ENCODE measurements at places on chromosomes 6 and 20. TPM values are rescaled to one million over a fixed set of nuclear protein-coding genes. Genes with fewer than 3 reads are reported as not detected.

DNA sequence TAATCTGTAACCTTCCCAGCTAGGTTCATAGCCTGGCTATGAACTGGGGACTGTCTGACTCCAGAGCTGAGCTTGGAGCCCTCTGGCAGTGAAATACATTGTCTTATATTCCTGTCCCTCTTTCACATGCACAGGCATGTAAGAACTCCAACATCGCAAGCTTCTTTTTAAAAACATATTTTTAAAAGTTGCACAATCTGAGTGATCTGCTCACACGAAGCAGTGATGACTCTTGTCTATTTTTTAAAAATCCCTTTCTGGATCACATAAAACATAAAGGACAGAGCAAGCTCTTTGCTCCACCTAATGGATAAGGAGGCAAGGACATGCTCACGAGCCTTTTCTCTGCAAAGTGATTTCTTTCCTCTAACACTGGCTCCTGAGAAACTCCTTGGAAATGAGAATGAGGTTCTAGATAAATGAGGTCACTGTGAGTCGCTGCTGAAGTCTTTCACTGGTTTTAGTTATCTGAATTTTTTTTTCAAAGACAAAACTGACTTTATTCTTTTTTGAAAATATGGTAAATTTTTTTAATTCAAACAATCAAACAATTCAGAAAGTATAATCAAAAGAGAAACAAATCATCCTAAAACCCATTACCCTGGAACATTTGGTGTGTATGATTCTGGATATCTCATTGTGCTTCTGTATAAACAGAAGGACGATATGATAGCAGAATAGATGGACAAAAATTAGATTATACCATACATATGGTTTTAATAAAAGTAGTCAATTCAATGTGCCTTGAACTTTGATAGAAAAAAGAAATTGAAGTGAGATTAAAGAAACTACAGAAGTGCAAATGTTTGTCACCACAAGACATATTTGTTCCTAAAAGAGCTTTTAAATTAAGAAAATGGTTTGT, 30.8 kb downstream of the IL20RA start:
- DNase-seq: no peak

The MCHR2 gene
- not detected for total RNA-seq

DNA sequence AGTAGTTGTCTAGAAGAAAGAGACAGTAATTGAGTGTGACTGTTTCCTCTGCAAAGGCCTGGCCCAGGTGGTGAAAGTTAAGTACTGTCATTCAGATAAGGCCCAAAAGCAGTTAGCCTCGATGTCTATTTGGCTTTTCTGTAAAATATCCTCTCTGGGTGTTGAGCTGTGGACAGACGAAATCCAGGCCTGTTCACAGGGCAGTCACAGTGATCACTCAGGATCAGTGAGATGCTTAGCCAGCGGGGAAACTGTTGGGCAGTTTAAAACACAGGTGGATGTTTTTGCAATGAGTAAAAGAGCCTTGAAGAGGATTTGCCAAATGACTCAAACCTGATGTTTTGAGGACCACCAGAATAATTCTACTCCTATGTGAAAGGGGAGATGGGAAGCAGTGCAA, 22.0 kb upstream of the PRDM1 start:
- DNase-seq: no peak

DNA sequence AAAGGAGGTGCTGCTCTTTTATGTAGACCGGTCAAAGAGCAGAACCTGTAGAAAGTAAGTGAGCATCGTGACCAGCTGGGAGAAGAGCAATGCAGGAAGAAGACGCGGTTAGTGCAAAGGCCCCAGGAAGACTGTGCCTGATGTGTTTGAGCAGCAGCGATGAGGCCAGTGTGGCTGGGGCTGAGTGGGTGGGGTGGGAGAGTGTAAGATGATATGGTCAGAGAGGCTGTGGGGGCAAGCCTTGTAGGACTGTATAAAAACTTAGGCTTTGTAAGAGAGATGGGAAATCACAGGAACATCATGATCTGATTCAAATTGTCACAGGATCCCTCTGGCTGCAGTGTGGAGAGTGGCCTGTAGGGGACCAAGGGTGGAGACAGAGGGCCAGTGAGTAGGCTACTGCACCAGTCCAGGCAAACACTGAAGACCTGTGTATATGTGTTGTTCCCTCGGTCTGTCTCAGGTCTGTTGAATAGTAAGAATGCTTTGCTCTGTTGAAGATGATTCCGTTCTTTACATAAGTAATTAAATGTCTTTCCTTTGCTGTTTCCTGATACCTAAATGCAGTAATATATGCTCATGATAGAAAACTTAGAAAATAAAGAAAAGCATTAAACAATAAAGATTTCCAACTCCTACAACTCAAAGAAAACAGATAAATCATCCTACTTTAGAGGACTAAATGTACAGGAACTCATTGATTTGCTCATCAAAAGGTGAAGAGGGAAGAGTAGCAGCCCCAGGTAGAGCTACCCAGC, 23.6 kb upstream of the WFDC2 start:
- no peak for DNase-seq

DNA sequence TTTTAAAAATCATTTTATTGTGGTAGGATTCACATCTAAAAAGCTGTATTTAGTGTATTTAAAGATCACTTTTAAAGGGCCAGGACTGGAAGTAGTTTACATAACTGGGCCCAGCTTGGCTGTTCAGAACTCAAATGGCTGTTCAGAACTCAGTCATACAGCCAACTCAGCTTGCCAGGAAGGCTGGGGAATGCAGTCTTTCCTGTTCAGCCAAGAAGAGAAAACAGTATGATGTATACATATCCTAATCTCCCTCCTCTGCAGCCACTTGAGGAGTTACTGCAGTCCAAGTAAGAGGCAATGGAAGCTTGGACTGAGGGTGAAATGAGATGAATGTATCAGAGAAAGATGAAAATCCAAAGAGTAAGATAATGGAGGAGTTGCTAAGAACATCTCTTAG, 24.6 kb downstream of the DSTN start:
- peak; percentile 74 for DNase-seq

The TUBE1 gene
- total RNA-seq: 40.5 TPM

DNA sequence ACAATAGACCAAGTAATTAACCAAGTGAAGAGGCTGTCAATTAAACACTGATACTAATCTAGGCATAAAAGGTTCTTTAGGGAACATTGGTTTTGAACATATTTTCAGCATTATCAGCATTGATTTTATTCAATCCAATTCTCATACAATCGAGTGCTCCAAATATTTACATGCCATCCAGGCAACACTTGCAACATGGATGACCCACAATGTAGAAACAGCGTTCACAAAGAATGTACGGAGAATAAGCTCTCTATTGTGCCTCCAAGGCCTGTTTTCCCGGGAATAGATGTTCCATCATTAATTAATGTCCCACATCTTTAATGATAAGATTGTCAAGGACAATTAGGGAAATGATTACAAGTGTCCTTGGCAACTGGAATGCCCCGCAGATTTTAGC, 117.4 kb downstream of the RFX6 start:
- no peak for DNase-seq

GRCh38 chr6:16504609-16505008, 256.7 kb downstream of the ATXN1 start:
- no peak for DNase-seq

The PTCRA gene
- total RNA-seq: 0.55 TPM

DNA sequence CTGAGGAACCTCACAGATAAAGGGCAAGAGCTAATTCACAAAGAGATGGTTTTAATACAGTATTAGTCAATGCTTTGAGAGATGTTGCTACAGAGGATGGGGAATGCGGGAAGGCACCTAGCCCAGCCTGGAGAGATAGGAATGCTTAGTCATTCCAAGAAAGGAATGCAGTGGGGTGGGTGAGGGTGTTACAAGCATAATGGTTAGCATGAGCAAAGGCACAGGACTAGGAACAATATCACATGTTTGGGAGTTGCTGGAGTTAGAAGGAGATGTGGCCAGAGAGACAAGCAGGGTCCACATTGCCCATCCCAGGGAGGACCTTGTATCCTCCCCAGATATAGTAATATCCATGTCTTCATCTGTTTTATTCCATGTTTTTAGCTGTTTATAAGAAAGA, 107.0 kb upstream of the OGFRL1 start:
- DNase-seq: no peak

DNA sequence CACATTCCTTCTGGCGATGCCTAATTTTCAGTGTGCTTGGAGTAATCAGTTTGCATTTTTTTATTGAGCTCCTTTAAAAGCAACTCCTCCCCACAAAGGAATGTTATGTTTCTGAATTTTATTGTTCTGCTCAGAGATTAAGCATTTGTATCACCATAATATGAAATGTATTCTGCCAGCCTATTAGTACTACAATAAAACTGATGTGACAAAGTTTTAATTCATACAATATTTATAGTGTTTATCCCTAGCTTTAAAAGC, 236.9 kb upstream of the ASCC3 start:
- no peak for DNase-seq

GRCh38 chr20:22389836-22390542, 194.4 kb downstream of the FOXA2 start:
- no peak for DNase-seq

DNA sequence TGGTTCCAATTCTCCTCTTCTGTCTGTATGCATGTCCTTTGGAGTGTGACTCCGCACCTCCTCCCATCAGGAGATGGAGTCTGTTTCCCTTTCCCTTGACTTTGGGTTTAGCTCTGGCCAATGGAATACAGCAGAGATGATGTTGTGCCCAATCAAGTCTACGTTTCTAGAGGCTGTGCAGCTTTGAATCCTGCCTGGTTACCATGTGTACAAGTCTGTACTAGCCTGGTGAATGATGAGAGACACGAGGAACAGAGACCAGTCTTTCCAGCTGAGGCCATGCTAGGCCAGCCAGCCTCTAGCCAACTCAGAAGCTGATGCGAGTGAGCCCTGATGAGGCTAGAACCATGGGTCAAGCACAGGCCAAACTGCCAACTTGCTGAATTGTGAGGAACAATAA, 83.2 kb downstream of the LAMP5 start:
- DNase-seq: no peak

DNA sequence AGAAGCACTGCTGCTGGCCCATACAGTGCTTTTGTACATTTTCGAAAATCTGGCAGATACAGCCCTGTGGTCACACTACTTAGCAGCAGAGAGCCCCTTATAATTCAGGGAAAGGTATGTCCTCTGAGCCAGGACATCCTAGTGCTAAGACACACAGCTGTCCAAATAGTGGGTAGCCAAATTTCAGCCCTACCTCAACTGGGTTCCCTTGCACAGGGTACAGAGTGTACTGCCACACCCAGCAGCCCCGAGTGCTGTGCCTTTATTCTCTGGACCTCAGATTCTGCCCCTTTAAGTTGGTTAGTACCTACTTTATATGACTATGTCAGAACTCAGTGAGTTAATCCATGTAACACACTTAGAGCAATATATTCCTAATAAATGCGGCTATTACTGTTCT, 47.6 kb downstream of the PRPH2 start:
- DNase-seq: no peak

- no peak for DNase-seq
These were observed 198.9 kb upstream of the SSTR4 start for GRCh38 chr20:22836211-22836610.

- DNase-seq: no peak
These were observed 67.9 kb downstream of the PSMB1 start for GRCh38 chr6:170485159-170485558.

DNA sequence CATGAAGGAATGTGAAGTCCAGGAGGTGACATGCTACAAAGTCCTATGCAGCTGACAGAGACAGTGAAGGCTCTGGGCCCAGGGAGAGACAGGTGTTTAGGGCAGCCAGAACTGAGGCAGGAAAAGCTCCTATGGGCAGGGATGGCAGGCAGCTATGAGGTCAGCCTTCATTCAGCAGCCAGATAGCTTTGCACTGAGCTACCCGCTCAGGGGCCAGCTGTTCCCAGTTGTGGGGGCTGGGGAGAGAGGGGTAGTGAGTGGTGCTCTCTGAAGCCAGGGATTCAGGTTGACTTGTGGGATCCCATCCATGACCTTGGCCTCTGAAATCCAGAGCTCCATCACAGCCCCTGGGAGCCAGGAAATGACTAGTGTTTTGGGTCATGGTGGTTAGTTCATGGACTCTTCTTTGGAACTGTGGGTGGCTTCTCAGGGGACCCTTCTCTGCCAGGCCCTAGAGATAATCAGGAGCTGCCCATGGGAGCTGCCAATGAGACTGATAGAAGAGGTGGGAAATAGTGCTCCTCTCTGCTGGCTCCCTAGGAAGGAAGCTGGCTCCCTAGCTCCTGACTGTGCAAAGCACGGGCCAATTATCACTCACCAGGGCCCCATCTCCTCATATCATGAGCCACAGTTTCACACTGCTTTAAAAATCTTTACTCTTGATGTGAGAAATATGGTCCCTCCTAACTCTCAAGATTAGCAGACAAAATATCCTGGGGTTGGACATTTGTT, 127.7 kb downstream of the VEGFA start:
- no peak for DNase-seq

DNA sequence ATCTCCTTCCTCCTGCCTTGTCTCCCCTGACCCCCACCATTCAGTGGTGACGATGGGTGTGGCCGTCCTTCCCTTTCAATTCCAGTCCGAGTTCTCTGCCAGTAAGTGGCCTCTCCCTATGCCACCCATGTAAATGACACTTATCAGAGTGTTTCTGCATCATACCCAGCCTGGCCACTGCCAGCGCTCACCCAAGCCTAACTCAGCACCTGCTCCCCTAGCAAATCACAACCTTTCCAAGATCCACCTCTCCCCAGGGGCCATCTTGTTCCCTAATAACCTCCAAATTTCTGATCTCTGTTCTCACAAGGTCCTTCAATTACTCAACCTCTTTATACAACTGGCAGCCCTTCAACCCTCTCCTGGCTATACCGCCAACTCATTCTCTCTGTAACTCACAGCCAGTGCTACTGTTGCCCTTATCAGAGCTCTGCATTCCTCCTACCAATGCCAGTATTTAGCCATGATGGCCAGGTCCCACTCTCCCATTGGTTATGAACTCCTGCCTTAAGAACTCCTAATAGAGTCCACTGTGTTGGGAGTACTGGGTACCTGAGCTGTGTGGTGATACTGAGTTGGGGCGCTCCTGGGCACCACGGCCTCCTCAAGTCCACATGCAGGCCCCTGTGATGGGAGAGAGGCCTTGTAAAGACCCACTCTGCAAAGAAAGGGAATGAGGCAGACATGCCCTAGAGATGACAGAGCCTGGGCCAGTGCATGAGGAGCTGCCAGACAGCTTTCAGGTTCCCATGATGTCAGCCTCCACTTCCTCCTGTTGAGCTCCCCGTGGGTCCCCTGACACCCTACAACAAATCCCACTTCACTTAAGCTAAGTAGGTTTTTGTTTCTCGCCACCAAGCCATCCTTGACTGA, 187.4 kb upstream of the RREB1 start:
- DNase-seq: no peak

DNA sequence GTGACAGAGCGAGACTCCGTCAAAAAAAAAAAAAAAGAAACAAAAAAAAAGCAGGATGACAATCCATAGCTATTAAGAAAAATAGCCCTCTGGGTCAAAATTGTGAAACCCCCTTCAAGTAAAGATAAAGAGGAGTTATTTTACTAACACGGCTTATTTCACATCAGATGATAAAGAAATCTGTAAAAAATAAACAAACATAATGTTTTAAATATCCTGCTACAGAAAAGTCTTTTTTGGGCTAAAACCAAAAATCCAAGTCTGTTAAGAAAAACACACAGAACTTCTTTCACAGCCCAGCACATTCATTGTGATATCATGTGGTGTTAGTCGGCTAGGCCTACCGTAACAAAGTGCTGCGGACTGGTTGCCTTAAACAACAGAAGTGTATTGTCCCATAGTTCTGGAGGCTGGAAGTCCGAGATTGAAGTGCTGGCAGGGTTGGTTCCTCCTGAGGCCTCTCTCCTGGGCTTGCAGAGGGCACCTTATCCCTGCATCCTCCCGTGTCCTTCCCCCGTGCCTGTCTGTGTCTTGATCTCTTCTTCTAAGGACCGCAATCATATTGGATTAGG, 239.2 kb upstream of the TAB2 start:
- no peak for DNase-seq

The RALY gene
- total RNA-seq: 111 TPM

The SMLR1 gene
- total RNA-seq: not detected

Data from ureter (tissue), 1 donor.